ENCODE measurements at places on chromosomes 5 and 9.

- DNase-seq, result no peak
These were observed 18.7 kb upstream of the COL5A1 start for GRCh38 chr9:134622896-134623257.

DNA sequence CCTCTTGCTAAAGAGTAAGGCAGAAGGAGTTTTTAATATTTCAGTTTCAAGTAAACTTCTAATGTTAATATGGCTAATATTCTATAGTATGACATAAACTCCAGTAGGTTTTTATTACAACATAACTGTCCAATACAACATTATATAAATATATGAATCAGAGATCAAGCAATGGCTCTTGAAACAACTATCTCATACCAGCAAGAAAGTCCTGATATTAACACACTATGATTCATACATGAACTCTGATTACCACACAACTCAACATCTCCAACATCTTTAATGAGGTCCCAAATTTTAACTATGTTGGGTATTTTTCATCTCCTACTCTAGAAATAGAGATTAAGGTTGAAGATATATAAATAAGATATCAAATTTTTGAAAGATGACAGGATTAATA lies 878.3 kb downstream of the TLE1 start:
- no peak for DNase-seq

GRCh38 chr9:69324549-69325401 lies at the start of gene ENTREP1:
TSS of gene ENTREP1 (plus strand) at chr9:69325215. CDS start at chr9:69325310, 95 bp downstream.
- no peak for DNase-seq

- no peak for DNase-seq
These were observed 529.3 kb downstream of the BNC2 start for GRCh38 chr9:16341177-16341576.

GRCh38 chr9:33170464-33171415 lies 3.6 kb upstream of the B4GALT1 start:
- DNase-seq, result peak; percentile 65

DNA sequence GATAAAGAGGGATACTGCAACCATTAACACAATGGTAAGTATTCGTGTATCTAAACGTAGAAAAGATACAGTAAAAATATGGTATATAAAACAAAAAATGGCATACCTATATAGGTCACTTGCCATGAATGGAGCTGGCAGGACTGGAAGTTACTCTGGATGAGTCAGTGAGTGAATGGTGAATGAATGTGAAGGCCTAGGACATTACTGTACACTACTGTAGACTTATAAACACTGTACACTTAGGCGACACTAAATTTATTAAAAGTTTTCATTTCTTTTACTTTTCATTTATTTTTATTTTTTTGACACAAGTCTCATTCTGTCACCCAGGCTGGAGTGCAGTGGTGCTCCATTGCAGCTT lies 14.1 kb downstream of the TDRD7 start:
- DNase-seq, result no peak

DNA sequence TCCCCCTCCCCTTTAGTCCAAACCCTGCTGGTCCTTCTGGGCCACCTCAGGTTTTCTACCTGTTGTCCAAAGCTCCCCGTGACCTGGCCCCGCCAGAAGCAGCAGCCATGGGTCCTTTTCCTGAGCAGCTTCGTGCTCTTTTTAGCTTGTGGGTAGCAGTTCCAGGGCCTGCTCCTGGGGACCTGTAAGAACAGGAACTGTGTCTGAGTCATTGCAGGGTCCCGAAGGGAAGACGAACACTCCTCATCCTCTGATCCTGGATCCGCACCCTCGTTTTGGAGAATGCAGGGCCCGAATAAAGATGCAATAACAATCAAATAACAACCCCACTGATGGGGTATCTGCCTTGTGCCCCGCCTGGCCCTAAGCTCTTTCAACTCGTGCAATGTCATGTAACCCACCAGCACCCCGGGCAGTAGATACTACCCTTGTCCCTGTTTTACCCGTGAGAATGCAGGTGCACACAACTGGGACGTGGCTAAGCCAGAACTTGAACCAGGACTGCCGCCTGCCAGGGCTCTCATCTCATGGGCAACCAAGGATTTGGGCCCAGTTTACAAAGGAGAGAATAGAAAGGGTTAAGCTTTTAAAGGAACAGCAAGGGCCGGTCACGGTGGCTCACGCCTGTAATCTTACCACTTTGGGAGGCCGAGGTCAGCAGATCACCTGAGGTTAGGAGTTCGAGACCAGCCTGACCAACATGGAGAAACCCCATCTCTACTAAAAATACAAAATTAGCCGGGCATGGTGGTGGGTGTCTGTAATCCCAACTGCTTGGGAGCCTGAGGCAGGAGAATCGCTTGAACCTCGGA lies 33.2 kb downstream of the NEK6 start:
- DNase-seq, result no peak

DNA sequence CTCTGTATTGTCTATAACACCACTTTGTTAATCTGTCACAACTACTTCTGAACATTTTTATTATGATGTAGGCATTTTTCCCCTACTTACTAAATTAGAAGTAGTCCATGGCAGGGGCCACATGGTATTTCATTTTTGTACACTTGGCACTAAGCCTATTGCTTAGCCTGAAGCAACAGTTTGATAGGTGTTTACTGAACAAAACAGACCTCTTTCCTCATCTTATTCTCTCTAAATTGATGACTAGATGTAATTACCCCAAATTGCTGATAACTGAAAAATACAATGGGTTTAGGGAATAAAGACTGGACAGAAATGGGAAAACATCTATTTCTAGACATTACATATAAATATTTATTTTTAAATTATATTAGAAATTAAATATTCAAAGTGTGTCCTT lies 633.8 kb downstream of the SLCO4C1 start:
- DNase-seq, result no peak

- no peak for DNase-seq
These were observed 52.4 kb downstream of the CDC14B start for GRCh38 chr9:96567203-96567700.

DNA sequence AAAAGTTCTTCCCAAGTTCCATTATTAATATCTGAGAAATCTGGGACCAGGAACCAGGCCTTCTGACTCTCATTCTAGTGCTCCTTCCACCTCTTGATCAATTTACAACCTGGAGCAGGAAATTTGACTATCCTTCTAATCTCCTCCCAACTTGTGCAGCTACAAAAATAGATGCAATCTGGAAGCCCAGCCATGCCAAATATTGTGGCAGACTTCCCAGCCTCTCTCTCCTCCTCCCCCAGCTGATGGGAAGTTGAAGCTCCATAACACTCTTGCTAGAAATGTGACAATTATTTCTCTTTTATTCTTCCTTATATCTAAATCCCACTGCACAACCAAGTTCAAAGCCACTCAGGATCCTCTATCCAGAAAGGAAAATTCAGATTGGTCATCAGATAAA lies 252.1 kb downstream of the SEC61B start:
- no peak for DNase-seq

- no peak for DNase-seq
These were observed 345.4 kb downstream of the FBXL17 start for GRCh38 chr5:108036482-108036881.

GRCh38 chr5:103840600-103840999 lies 278.0 kb upstream of the NUDT12 start:
- no peak for DNase-seq

DNA sequence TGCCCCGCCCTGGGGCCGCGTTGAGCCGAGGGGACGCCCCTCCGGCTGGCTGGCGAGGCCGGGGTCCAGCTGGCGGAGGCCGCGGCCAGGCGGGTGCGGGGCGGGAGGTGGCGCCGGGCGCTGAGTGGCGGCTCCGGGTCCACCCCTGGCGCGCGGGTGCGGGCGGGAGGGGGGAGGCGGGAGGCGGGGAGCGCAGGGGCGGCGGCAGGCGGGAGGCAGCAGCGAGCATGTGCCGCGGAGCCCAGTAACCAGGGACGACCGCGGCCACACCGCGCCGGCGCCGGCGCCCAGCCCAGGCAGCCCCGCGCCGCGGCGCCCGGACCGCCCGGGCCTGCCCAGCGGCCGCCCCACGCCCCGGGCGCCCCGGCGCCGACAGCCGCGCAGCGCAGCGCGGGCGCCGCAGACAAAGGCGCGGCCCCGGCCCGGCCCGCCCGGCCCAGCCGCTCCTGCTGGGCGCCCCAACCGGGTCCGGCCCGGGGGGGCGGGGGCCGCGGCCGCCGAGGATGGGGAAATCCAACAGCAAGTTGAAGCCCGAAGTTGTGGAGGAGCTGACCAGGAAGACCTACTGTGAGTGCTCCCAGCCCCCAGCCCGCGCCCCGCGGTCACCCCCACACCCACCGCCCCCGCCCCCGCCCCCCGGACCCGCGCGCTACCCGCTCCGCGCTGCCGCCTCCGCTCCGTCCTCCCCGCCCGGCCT lies at the start of gene NCS1:
Gene NCS1, plus strand, starts transcription at position 244 of the 697 bp plus-strand sequence. Its CDS starts 260 bp downstream, at position 504.
- peak; percentile 44 for DNase-seq

- no peak for DNase-seq
These were observed 80.9 kb upstream of the SPOCK1 start for GRCh38 chr5:137580030-137580429.

- DNase-seq, result peak; percentile 26
These were observed 269.4 kb downstream of the CWC27 start for GRCh38 chr5:65037831-65038815.

GRCh38 chr5:37071901-37072581 lies 177.1 kb downstream of the CPLANE1 start:
- DNase-seq, result peak; percentile 4

- DNase-seq, result no peak
These were observed 36.7 kb downstream of the CNTLN start for GRCh38 chr9:17171309-17172094.

DNA sequence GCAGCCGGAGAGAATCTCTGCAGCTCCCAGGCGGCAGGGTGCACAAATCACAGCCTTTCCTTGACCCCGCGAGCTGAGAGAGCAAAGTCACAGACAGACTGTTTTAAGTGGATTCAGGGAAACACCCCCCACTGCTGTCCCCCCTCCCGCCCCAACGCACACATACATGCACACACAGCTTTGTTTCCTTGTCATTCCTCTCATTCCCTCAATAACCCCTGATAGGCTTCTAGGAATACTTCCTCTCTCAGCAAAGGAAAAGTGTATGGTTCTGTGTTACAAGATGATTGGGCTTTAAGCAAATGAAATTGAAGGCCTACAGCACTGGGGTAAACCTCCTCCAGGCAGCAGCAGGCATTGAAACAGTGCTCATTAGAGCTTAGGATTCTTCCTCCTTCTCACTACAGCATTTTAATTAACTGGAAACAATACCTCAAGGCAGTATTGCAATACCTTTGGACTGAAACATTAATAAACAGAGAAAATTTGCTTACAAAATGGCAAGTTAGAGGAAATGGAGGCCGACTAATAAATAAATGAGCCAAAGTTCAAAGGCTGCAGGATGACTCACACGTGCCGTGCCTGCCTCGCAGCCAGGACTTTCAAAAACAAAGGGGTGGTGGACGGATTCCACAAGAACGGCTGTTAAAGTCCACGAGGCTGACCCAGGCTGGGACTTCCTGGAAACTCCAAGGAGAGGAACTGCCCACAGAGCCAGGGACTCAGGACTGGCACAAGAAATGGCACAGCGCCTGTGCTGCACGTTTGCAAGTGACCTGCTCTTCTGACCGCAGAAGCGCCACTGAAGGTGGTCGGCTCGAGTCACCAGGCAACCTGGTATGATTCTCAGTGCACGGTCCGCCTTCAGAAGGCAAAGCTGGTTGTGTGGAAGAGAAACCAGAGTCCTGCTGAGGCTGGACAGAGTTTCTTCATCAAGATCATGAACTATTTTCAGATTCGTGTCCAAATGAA lies 236.2 kb downstream of the SYK start:
- no peak for DNase-seq

DNA sequence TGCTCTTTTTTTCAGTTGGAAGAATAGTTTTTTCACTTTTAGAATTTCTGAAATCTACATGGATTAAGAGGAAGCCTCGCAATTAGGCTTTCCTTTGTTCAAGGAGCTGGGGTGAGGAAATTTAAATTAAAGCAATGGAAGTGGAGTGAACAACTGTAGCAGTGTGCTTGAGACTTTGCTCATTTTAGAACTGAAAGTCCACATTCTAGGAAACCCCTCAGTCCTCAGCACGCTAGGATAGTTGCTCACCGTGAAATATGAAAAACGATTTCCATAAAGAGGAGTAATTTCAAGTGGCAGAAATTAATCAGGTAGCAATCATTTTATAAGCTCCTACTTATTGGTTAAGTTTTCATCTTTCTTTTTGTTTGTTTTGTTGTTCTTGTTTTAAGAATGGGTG lies 243.0 kb upstream of the ITGA1 start:
- DNase-seq, result peak; percentile 13

DNA sequence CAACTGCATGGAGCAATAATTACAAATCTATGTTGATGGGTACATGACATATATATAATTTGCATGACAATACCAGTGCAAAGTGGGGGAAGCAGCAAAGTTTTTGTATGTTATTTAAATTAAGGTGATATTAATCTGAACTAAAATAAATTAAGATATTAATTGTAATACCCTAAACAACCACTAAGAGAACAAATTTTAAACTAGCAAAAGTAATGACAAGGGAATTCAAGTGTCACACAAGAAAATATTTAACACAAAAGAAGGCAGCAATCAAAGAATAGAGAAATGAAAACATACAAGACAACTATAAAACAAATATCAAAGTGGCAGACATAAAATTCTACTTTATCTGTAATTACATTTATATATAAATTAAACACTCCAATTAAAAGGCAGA lies 2003.4 kb downstream of the MAT2B start:
- no peak for DNase-seq

DNA sequence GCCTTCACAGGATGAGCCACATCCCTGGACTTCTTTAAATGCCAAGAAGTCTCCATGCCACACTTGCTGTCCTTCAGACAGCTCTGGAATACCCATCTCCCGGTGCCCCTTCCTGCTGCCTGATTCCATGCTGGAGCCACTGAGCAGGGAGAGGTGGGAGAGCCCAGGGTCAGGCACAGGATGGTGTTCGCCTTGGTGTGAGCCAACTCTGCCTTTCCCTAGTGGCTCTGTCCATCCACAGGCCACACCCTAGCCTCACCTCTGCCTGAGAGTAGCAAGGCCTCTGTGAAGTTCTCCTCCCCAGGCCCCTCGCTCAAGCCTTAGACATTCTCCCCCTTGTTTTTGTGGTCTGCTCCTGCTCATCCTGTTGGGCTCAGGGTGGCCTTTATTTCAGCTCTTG lies 54.2 kb upstream of the ANGPTL2 start:
- DNase-seq, result no peak

DNA sequence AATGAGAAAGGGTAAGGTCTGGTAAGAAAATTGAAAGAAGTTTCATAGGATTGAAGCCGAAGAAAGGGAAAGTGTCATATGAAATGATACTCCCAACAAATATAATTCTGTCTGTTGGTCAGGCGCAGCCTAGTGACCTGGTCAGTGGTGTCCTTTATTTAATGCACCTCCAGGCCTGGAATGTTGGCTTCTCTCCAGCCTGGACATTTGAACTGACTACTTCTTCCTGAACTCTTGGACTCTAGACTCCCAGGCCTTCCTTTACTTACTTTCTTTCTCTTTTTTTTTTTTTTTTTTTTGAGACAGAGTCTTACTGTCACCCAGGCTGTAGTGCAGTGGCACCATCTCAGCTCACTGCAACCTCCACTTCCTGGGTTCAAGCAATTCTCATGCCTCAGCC lies 1381.5 kb upstream of the WWC1 start:
- DNase-seq, result no peak

- DNase-seq, result no peak
These were observed 24.2 kb upstream of the RNU6ATAC start for GRCh38 chr9:134188386-134189144.

- no peak for DNase-seq
These were observed 19.4 kb downstream of the OGN start for GRCh38 chr9:92385001-92385400.

GRCh38 chr9:95100071-95100627 lies 217.4 kb downstream of the FANCC start:
- DNase-seq, result no peak
